ENCODE measurements at places on chromosomes 3 and 15.

- no peak for DNase-seq
These were observed 135.7 kb upstream of the RAD18 start for GRCh38 chr3:9098716-9099675.

DNA sequence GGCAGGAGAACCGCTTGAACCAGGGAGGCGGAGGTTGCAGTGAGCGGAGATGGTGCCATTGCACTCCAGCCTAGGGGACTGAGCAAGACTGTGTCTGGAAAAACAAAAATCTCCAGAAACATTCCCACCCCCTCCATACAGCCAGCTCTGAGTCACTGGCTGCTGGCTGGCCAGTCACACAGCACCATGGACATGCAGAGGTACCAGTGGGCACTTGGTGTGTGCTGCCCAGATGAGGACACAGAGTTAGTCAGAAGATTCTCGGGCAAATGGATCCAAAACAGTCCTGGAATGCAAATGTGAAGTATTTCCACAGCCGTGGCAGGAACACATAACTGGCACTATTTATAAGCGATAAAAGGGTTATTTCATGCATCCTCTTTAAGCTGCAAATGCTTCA is 44.6 kb downstream of the BDH1 start:
- DNase-seq, result no peak

- no peak for DNase-seq
These were observed 31.0 kb upstream of the PTPRG start for GRCh38 chr3:61530355-61530754.

GRCh38 chr3:188095431-188095830 is 58.5 kb upstream of the LPP start:
- no peak for DNase-seq

DNA sequence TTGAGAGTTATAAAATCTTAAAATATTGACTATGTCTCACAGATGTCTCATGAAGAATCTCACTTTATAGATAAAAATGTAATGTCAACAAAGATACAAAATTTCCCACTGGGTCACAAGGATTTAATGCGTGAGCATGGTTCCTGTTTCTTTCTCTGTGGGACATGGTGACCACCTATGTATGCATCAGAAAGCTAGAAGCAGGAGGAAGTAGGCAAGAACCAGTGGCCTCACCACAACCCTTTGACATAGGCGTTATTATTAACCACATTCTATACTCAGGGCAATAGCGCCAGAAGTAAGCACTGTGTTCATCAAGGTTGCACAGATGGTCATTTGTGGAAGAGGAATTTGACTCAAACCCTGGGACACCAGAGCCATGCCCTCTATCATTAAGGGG is 11.7 kb upstream of the ADAMTS17 start:
- DNase-seq, result no peak

- DNase-seq, result no peak
These were observed 95.3 kb upstream of the HES1 start for GRCh38 chr3:194040516-194041273.

GRCh38 chr3:112685956-112686799 is 45.2 kb upstream of the CCDC80 start:
- no peak for DNase-seq

DNA sequence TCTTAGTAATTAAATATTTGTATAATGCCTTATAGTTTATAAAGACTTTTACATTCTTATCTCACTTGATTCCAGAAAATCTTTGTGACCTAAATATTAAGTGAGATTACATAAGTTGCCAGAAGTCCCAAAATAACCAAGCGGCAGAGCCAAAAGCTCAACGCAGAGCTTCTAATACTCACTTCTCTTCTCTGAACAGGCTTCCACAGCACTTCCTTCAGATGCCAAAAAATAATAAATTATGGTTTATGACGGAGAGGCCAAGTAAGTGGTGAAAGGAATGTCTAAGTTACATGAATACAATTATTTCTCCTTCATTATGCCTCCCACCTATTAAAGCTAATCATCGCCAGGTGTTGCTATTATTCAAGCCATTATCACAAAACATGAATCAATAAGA is 110.3 kb downstream of the GBE1 start:
- no peak for DNase-seq

DNA sequence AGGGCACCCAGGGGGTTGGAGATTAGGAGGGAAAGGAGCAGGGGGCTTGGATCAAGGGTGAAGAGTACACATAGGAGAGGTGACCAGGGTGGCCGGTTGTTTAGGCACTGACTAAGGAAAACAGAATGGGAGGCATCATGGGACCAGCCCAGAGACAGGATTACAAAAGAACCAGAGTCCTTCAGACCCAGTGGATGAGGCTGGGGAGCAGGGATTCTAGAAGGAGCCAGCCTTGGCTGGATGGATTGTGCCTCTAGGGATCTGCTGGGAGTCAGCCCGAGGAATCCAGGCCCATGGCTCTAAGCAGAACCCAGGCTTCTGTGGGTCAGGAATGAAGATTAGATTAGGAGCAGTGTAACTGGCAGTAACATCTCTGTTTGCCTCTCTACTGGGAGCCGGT is 98.6 kb downstream of the ARNT2 start:
- no peak for DNase-seq

DNA sequence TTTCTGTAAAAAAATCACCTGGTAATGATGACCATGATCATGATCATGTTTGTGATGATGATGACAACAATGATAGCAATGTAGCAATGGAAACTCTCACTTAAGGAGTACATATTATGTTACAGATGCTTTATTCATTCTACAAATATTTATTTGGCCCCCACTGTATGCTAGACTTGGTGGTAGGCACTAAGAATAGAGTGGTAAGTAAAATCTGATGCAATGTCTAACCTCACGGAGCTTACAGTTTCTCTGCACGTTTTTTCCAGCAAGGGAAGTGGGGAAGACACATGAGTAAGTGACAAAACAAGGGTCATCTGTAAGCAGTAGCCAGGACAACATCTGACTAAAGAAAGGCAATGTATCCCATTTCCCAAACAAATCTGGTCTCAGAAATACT is 199.4 kb upstream of the MRPL3 start:
- no peak for DNase-seq

DNA sequence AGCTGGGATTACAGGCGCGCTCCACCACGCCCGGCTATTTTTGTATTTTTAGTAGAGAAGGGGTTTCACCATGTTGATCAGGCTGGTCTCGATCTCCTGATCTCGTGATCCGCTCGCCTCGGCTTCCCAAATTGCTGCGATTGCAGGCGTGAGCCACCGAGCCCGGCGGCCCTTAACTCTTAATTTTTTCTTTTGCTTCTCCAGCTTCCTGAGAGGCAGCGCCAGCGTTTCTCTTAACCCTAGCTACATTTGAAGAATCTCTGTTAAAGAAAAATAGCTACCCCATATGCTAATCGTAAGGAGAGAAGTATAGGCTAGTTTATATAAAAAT is 465 bp upstream of the GK5 start:
- no peak for DNase-seq

GRCh38 chr3:20322085-20322484 is 136.1 kb upstream of the SGO1 start:
- no peak for DNase-seq

Measured in psoas muscle (tissue), 8 donors.